ENCODE measurements at places on chromosomes 2 and 18.

GRCh38 chr2:44107974-44108373, 60.7 kb upstream of the PPM1B start:
- DNase-seq: no peak

- no peak for DNase-seq
These were observed 304.0 kb downstream of the LNPK start for GRCh38 chr2:175698061-175698460.

- DNase-seq: no peak
These were observed 40.6 kb upstream of the RTTN start for GRCh38 chr18:70246061-70246466.

DNA sequence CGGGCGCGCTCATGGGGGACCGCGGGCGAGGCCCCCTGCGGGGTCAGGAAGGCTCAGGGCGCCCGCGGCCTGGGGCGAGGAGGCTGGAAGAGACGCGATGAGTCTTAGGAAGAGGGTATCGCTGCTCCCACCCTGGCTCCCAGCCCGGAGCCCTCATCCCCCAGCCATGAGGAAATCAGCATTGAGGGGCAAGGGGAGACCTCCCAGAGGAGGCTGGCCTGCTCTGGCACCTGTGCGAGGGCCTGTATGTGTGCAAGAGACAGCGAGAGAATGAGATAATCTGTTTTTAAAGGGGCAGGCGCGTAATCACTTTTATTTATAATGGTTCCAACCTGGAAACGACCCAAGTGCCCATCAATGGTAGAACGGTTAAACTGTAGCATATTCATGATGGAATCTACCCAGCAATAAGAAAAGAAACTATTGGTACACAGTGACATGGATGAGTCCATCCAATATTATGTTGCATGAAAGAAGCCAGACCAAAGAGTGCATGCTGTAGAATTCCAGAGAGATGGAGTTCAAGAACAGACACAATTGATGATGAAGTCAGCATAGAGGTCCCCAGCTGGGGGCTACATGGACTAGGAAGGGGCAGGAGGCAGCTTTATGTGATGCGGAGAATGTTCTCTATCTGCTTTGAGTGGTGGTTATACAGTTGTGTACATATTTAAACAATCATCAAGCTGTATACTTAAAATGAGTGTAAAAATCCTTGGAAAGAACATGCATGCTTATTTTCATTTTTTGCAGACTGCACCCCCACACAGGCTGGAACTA, 14.4 kb downstream of the FBXO41 start:
- DNase-seq: no peak

DNA sequence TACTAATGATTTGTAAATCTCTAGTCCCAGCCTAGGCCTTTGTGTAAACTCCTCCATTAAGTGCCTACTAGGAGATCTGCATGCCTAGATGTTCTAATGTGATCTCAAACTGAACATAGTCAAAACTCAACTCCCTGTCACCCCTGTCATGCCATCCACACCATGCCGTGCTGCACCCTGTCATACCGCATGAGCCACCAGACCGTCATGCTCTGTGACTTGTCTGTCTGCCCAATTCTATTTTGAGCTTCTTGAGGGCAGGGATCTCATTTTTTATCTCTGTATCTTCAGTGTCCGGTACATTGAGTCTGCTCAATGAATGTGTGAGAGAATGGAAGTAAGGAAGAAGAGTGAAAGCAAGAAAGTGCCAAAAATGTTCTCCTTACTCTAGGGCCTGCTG, 35.5 kb downstream of the GREB1L start:
- no peak for DNase-seq

- DNase-seq: no peak
These were observed 16.7 kb downstream of the REG1B start for GRCh38 chr2:79071078-79071477.

DNA sequence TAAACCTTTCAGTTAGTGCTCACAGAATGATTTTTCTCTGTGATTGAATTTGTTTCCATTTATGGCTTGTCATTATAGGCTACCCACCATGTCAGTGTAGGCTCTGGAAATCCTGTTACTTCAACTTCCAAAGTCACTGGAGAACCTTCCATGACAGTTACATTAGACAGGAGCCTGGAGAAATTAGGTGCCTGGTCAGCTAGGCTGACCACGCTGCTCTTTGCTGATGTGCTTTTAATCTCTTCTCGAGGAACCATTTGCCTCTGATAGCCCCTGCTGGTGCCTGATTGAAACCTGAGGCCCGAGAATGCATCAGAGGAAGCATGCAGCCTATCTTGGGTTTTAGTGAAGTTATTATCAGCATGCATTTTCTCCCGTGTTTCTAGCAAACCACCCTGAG, 29.6 kb upstream of the TTN start:
- DNase-seq: no peak

- DNase-seq: no peak
These were observed 140.2 kb upstream of the COPS8 start for GRCh38 chr2:236945431-236946016.

DNA sequence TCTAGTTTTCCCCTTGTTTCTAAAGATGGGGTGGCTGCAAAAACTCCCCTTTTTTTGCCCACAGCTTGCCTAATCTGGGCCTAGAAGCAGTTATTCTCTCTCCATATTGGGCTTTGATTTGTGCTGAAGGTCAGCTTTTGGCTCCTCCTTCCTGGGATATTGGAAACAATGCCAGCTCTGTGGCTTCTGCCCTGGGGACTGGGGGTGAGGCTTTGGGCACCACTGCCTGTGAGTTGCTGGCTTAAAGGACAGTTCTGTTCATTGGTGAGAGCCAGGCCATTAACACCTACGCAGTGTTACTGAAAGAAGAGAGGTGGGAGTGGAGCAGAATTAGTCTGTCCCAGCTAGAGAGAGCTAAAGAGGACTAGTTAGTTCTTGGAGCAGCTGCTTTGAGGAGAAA, 4.3 kb downstream of the UBXN2A start:
- DNase-seq: no peak

All from stimulated activated CD8-positive, alpha-beta memory T cell treated with anti-CD3 and anti-CD28 coated beads, Interleukin-4, amount 100 ng/mL, for 4 hours (primary cell).